ENCODE measurements at places on chromosomes 13 and 19.

DNA sequence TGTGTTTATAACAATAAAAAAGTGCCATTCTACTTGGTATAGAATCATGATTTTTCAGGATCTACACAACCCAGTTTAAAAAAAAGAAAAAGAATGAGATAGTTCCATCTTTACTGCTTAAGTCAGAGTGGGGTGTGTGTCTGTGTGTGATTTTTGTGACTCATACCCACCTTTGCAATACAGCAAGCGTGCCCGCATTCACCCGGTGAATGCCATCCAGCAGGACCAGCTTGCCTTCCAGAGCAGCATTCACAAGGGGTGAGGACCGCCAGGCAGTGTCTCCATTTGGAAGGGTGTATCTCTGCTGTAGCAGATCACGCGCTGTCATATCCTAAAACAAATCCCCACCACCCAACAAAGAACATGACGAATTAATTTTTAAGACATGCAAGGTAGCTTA is 127.7 kb downstream of the VWA8 start:
- DNase-seq = no peak

DNA sequence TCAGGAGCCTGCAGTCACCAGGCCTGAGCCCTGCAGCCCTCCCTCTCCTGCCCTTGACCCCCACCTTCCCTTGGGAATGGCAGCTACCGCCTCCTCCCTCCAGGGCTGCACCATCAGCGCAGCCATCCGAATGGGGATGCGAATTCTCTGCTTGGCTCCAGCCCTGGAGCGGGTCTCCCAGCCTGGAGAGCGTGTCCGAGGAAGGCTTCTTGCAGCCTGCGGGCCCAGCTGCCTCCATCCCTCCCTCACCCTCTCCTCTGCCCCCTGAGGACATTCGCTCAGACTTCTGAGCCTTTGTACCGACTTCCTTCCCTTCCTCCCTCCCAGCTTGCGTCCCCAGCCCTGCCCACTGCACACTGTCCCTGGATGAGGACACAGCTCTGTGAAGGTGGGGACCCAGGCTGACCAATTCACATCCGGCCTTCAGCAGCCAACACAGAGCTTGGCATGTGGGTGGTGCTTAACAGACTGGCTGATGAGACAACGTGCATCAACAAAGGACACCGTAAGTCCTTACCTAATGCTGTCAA is 6.0 kb upstream of the NKPD1 start:
- no peak for DNase-seq

GRCh38 chr19:4174213-4174894 is 8.0 kb downstream of the SIRT6 start:
- no peak for DNase-seq

GRCh38 chr19:48390188-48391099 is 907 bp downstream of the KDELR1 start:
- DNase-seq = no peak

DNA sequence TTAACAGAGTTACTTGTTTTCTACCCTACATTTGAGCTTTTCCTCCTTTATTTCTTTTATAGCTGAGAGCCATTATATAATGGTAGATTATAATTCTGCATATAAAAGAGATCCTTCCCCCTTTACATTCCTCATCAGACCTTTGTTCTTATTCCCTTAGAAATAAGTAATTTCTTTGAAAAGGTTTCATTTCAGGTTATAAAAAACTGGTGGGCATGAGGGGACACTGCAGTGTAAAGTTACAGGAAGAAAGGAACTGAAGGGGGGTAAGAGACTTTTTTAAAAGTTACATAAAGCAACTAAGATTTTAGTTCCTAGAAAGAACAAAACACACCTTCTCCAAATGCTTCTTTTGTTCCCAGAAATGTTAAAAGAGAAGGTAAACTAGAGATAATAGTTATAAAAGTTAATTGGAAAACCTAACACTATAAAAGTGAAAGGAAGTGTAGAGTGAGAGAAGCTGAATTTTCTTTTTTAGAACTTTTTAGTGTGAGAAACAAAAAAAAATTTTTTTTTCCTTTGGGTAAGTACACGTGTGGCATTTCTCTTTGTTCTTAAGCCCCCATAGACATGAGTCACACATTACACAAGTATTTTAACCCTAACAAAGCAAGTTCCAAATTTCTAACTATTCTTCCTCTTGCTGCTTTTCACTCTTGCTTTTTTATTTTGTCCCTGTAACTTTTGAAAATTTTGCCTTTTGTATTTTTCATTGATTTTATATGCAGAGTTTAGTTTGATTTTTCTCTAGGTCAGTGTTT is 106.4 kb upstream of the MLNR start:
- DNase-seq = no peak

- no peak for DNase-seq
Measured at GRCh38 chr13:59774491-59774971, 389.2 kb downstream of the DIAPH3 start.

- no peak for DNase-seq
Measured at GRCh38 chr13:33217256-33217655, 68.3 kb downstream of the STARD13 start.

DNA sequence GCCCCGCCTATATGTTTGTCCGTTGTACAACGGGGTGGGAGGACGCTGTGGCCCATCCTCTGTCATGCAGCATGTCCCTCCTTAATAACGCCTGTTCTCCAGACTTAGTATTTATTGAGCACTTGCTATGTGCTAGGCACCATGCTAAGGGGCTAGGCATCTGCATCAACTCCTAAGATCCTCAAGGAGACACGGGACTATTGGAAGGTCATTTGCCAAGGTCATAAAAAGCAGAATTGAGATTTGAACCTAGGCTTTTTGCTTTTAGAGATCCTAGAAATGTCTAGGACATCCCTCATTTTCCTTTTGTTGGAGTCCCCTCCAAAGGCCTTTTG is 1.8 kb upstream of the MAST1 start:
- no peak for DNase-seq

DNA sequence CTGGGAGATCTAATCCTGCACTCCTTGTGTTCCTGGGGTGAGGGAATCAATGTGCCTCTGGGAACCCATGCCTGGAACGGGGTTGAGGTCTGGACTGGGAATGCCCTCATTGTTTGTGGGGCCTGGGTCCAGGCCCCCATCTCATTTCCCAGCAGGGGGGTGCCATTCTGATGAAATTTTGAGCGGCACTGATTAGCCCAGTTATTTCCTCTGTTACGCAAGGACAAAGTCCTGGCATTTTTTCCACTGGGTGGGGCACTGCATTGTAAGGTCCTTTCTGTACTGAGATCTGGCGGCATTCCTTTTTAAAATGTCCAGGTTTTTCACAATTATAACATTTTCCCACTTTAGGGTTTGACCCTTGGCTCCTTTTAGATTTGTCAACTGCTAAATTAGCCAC is 14.8 kb downstream of the FPR3 start:
- DNase-seq = no peak

DNA sequence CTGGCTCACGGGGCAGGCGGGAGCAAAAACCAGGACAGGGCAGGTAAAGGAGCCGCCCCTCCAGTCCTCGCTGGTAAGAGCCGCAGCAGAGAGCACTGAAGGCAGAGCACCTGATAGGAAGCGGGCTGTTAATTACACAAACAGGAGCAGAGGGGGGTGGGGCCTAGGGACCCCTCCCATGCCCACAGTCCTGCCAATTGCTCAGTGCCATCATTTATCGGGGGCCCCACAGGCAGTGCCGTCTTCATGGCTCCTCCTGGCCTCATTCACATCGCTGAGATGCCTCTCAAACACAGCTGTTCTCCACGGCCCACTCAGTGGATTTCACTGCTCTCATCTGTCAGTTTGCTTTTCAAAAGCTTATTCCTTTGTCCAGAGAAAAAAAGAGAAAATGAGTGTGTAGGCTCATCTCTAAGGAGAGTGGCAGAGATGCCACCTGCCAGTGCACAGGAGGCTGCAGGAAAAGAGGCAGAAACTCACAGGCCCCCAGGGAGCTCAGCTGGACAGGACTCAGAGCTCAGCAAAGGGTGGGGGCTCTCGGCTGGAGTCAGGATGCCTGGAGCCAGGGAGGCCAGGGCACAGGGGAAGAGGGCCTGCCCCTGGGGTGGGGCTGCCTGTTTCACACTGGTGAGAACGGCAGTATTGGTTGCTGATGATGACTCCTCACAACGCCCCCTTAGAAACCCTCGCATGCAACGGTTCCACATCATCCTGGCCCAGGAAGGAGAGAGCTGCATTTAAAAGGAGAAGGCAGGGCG is 174.6 kb downstream of the COL4A1 start:
- DNase-seq = no peak

DNA sequence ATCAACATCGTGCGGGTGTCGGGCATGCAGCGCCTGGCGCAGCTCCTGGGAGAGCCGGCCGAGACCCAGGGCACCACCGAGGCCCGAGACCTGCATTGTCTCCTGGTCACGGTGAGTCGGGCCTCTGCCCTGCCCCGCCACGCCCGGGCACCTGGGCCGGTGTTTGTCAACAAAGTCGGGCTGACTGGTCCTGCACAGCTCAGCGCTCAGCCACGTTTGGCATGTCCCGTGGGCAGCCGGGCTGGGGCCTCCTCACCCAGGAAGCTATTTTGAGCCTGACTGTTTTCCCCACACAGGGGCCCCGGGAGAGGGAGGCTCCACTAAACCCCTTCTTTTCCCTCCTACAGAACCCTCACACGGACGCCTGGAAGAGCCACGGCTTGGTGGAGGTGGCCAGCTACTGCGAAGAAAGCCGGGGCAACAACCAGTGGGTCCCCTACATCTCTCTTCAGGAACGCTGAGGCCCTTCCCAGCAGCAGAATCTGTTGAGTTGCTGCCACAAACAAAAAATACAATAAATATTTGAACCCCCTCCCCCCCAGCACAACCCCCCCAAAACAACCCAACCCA is 1.3 kb downstream of the GADD45B start:
- DNase-seq = no peak

GRCh38 chr19:46449228-46449627 is 20.5 kb upstream of the PNMA8C start:
- DNase-seq = no peak

DNA sequence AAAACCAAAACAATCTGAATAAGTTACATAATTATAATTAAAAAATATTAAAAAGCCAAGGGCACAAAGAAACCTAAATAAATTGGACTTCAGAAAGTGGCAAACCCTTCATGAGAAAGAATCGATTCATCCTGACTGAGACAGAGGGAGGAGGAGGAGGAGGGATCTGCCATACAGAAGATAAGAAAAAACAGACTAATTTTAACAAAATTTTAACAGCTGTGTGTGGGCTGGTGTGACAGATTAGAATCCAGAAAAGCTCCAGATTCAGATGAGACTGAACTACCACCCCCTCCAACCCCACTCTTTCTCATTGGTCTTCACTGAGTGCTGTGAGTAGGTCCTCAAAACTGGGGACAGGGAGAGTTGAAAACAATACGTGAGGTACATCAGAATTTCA is 111.5 kb upstream of the HTR2A start:
- no peak for DNase-seq

GRCh38 chr13:113283904-113284303 is 13.1 kb upstream of the LAMP1 start:
- DNase-seq = no peak

DNA sequence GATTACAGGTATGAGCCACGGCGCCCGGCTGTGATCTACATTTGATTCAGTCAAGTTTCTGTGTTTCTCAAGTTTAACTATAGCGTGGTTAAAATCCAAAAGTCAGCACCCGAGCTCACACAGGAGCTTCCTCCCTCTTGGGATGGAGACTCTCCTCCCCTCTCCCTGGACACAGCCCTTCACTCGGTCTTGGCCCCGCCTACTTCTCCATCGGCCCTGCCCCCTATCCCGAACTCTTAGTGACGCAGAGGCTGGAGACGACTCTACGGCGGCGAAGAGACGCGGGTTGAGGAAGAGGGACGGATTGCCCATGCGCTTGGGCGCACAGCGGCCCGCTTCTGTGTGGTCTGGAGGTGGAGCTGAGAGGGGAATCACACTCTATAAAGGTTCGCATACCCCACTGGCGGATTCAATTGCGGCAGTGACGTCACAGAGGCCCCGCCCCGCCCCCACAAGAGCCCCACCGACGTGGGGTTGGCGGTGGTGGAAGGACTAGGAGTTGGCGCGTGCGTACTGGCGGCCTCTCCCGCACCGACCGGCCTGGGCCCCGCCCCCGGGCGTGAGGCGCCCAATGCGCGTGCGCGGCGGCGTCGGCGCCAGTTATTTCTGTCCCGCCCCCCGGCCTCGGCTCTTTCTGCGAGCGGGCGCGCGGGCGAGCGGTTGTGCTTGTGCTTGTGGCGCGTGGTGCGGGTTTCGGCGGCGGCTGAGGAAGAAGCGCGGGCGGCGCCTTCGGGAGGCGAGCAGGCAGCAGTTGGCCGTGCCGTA is at the start of gene TRIM28:
TSS of gene TRIM28 (plus strand) at position 239 of the 765 bp plus-strand sequence. CDS start 694 bp downstream, outside the sequence.
- DNase-seq = peak; percentile 99

GRCh38 chr19:34171539-34171876 is 796 bp upstream of the LSM14A start:
- peak; percentile 68 for DNase-seq

GRCh38 chr19:8396563-8397203 is 6.5 kb downstream of the RAB11B start:
- peak; percentile 27 for DNase-seq

DNA sequence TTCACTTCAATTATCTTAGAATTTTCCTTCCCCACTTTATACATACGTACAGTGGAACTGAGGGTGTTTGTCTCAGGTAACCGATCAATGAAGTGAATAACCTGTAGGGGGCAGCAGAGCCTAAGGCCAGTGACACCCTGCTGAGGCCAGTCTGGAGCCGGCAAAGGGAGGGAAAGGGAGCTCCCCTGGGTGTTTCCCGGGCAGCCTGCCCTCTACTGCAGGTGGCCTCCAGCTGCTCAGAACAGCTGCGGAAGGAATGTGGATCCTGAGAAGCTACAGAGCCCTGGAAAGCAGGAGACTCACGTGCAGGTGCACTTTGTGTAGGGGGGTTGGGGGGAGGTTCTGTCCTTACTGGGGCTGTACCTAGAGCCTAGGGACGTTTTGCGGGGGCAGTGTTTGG is 832 bp upstream of the ZNF491 start:
- DNase-seq = peak; percentile 63

- DNase-seq = no peak
Measured at GRCh38 chr13:23751195-23751594, 138.0 kb downstream of the MIPEP start.

DNA sequence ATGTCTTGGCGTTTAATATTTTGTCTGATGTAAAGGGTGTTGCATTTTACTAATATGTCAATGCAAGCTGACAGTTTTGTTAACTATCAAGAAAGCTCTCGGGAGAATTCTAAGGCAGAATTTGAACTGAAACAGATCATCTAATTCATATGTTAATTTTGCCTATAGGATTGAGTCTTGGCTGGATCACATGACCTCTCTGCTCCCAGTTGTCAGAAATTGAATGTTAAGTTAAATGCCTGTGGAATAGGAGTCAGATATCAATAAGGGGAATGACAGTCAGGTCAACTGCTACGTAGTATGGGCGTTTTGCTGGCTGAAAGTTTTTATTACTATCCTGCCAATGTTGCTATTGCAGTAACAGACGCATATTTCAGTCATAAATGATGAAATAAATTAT is 358.5 kb downstream of the MYO16 start:
- no peak for DNase-seq
